ENCODE measurements at places on chromosomes 6 and 20. TPM values are rescaled to one million over a fixed set of nuclear protein-coding genes. Genes with fewer than 3 reads are reported as not detected.

DNA sequence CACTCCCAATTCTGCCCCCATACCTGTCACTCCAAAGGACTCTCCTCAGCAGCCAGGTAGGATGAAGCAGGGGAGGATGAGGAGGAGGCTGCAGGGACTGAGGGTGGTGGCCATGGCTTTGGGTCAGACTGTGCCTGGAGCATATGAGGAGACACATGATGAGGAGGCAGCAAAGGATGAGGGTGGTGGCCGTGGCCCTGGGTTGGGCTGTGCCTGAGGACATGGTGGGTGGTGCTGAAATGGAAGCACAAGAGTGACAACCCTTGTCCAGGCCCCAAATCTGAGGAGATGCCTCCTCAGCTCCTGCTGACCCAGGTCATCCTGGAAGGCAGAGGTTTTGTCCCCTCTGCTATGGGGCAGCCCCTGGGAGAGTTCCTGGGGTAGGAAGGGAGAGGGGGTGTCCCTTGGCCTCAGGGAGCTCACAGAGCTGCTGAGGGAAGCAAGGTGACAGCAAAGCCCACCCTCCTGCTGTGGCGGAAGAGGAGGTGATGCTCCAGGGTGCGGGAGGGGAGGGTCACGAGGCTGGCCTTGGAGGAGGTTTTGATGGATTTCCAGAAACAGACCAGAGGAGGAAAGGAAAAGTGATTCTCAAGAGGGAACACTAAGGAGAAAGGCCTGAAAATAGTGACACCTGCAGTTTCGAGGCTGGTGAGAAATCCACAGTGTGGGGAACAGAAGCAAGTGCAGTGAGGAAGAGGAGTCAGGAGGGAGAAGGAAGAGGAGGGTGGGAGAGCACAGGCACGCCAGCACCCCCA is 4.6 kb downstream of the RAET1G start:
- DNase-seq, result peak; percentile 46

DNA sequence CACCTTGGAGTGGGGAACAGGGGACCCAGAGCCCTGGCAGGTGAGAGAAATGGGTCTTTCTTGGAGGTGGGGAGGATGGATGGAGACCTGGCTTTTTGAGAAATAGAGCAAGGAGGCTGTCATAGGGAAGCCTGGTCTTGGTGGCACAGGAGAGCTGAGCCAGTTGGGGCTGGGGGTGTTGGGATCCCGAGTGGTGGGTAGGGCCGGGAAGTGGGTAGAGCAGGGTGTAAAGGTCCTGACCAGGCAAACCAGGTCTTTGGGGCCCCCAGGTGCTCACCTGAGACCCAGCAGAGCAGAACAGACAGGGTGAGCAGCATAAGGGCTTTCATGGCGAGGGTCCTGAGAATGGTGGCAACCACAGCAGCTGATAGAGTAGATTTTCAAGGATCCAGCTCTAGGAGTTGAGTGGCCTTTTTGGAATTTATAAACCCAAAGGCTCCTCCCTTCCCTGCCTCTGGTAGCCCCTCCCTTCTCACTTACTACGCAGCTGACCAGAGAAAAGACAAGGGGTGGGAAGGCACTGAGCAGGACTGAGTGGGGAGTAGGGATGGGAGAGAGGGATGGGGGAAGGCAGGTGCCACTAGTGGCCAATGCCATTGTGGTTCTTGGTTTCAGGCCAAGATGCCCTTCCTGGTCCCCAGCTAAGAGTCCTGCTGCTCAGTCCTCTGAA is at the start of gene LY6G6C:
LY6G6C (minus strand) TSS at position 396 of the 670 bp plus-strand sequence; CDS start at position 329, 67 bp downstream.
- DNase-seq, result no peak

CFB gene
- 83.3 TPM for total RNA-seq

EEF1A2 gene
- 0.42 TPM for total RNA-seq

OTOR gene
- total RNA-seq, result not detected

Measured in posterior vena cava (tissue), 2 donors.